NCI-H82 (cell line): ENCODE measurements at places on chromosomes 2 and 18.

- no peak for DNase-seq
Observed at GRCh38 chr2:230737791-230738226, 25.2 kb downstream of the CAB39 start.

- no peak for DNase-seq
Observed at GRCh38 chr18:5317186-5317585, 21.7 kb upstream of the ZBTB14 start.

DNA sequence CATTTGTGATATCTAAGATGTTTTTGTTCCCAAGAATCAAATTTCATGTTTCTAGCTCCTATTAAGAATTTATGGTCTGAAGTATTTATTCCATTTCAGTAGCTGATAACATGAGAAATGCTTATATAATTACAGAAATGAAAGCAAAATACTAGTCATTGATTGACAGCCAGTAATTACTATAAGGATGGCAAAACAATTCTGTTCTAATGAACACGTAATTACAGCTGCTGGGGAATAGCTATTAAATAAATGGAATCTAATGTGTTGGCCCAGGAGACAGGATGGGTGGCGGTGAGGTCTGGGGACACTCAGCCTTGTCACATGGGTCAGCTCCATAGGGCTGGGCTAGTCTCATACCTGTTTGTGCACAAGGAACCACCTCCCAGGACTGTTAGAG lies 263.5 kb downstream of the FHOD3 start:
- no peak for DNase-seq

- DNase-seq = no peak
Observed at GRCh38 chr2:233349005-233349998, 5.0 kb upstream of the DGKD start.

GRCh38 chr2:74575320-74575719 lies 20.8 kb downstream of the DOK1 start:
- peak; percentile 83 for DNase-seq

DNA sequence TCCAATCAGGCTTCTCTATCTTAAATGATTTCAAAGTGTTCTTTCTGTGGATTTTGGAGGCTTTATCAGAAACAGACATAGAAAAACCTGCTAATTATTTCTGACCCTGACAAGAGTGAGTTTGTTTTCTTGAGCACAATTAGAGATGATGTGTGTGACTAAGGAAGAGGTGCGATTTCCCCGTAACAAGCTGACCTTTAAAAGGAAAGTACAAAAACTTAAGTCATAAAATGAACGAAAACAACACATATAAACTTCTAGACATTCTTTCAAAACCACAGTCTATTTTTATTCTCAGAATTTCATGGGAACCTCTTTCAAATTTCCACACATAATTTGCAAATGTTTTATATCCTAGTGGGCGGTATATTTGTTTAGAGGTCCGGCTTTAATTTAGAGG lies 604.8 kb downstream of the CPS1 start:
- no peak for DNase-seq
